ENCODE measurements at places on chromosomes 11 and 22.
A peak's percentile ranks its signal among the peaks of the same experiment; 100 is the strongest.

GRCh38 chr11:67354075-67355022 is 1.0 kb upstream of the POLD4 start:
- peak; percentile 55 for DNase-seq

GRCh38 chr11:98600103-98600502 is 420.6 kb upstream of the CNTN5 start:
- no peak for DNase-seq

DNA sequence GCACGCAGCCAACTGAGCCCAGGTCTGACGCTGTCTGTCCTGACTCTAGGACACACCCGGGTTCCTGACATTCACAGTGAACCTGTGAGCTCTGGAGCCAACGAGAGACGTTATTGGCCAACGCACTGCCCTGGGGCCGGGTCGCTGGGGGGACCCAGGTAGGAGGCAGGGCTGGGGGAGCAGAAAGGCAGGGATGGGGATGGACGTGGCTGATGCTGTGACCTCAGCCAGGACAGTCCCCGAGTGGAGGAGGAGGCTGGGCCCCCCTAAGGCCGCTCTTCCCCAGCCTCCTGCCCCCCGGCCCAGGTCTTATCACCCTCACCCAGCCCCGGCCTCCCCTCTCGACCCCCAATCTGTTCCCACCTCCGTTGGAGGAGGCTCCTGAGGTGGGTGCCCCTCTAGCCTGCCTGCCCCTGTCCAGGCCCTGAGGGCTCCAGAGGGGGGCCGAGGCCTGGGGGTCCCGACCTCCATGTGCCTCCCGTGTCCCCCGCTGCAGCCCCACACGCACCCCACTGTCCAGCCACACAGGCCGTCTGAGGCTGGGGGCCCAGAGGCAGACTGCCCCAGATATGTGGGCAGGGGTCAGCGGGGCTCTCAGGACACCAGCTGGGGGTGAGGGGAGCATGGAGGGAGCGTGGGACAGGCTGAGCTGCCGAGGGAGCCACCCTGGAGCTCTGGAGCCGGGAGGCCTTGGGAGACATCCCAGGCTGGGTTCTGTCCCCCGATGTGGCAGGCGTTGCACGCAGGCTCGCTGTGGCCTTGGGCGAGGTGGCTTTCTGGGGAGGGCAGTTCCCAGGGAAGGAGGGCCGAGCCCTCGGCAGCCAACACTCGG is 29.2 kb upstream of the MUC5AC start:
- DNase-seq = no peak

GRCh38 chr11:11419747-11420146 is 66.7 kb upstream of the CSNK2A3 start:
- no peak for DNase-seq

DNA sequence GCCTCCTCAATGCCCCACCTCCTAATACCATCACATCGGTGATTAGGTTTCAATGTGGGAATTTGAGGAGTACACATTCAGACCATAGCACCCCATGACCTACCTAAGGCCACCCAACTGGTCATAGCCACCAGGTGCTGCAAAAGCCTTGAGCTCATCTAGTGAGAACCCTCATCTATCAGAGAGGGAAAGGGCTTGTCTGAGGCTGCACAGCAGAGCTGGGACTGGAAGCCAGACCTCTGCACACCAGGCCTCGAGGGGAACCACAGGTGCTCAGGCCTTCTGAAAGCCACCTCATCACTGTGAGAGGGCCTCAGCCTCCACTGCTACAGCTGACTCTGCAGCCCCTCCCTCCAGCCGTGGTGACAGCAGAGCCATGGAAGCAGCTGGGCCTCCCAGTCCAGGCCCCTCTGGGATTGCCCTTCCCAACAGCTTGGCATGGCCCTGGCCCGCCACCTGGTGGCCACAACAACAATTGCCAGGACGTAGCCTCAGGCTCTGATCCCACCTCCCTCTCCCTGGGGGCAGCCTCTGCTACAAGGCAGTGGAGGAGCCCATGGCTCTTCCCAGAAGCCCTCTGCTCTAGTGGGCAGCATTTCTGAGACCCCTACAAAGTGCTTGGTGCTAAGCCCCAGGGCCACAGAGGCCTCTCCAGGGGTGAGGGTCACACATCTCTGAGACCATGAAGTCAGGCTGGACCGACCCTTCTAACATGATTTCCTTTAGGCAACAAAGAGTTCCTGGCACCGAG is 41.0 kb upstream of the PRDM11 start:
- DNase-seq = peak; percentile 69

GRCh38 chr11:70292863-70293262 is 22.4 kb downstream of the PPFIA1 start:
- DNase-seq = no peak

GRCh38 chr11:121482231-121483129 is 29.7 kb upstream of the SORL1-AS1 start:
- DNase-seq = peak; percentile 64

DNA sequence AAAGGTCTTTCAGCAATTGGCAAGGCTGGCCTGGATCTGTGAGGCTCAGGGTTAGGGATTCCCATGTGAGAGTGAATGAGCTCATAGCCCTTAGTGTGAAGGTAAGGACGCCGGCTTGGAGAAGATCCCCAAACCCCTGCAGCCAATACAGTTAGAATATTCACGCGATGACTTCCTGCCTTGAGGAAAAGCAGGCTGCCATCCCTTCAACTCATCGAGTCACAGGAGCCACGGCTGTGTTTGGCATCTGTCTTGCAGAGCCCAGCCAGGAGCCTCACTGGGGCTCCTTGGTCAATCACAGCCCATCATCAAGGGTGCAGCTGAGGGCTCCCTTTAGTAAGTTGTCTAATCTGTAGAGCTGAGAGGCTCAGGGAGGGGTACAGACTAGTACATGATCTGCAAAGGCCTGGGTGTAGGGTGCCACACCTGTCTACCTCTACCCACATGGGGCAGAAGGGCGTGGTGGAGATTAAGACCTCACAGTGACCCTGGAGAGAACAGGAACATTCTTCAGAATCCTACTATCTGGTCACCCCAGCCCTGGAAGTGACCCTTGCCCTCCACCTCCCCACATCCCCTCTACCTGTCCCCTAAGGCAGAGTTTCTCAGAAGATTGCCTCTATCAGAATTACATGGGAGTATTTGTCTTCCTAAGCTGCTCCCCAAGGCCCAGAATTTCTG is 18.5 kb downstream of the IL10RA start:
- no peak for DNase-seq

GRCh38 chr11:45848654-45849081 is 1.4 kb downstream of the CRY2 start:
- no peak for DNase-seq

GRCh38 chr22:45758603-45759002 is 87.0 kb downstream of the ATXN10 start:
- DNase-seq = no peak

GRCh38 chr11:127888386-127888785 is 699.0 kb downstream of the ETS1 start:
- DNase-seq = no peak

- no peak for DNase-seq
These were observed 10.6 kb downstream of the SPTBN2 start for GRCh38 chr11:66718320-66718971.

DNA sequence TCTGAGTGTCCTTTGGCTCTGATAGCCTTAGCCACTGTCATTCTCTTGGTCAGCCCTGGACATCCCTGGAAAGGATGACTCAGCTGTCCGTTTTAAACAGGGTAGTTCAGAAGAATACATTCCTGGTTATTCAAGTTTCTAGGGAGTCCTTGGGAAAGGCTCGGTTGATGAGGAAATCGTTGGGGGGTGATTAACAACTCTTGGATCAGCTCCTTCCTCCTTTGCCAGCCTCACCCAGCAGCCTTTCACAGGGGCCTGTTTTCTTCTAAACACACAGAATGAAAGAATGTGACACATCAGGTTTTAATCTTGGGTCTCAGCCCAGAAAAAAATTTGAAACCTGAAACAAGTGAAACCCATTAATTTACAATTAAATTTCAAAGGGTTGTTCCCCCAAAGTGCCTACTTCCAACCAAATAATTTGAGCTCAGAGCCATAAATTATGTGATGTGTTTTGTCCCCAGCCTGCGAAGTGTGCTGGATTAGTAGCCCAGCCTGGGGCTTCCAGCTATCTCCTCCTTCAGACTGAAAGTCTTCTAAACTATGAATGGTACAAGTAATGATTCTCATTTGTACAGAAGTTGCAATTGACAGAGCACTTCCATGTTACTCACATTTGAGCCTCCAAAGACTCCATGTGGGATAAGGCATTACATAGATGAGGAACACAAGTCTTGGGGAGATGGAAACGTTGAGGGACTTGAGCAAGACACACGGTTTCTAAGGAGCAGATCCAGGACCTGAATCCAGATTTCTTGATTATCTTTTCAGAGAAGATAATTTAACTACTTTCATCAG is 19.3 kb upstream of the MRGPRX2 start:
- no peak for DNase-seq

DNA sequence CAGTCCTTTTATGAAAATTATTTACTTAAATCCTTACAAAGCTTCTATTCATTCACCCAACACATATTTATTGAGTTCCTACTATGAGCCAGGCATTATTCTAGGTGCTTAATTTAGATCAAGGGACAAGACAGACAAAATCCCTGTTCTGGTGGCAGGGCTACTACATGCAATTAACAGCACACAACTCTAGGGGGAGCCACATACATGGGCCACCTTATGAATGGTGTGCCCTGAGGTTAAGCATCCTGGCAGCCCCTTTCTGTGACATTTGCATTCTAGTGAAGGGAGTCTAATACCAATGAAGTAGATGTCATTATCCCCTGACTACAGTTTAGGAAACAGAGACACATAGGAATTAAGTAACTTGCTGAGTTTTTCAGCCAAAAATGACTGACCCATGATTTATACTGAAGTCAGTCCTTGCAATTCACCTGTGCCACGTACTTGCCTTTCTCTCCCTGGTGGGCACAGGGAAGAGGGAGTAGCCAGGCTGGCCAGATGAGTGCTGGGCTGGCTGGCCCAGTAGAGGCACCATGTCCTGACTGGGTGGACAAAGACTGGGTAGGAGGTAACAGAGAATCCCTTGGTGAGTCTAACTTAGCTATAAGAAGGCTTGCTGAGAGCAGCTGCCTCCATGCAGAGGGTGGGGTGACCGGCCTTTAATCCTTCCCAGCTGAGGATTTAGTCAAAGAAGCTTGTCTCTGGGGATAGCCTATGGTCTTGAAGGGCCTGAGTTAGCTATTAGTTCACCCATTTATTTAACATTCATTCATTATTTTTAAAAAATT is 52.0 kb upstream of the ELF5 start:
- DNase-seq = peak; percentile 30

- no peak for DNase-seq
These were observed 133.4 kb upstream of the E2F8 start for GRCh38 chr11:19374151-19374569.

- no peak for DNase-seq
These were observed 43.7 kb downstream of the CD82 start for GRCh38 chr11:44608991-44609782.

- DNase-seq = peak; percentile 56
These were observed 545 bp upstream of the TIRAP start for GRCh38 chr11:126282361-126282735.

GRCh38 chr11:29255401-29255800 is 761.4 kb downstream of the KCNA4 start:
- DNase-seq = no peak

DNA sequence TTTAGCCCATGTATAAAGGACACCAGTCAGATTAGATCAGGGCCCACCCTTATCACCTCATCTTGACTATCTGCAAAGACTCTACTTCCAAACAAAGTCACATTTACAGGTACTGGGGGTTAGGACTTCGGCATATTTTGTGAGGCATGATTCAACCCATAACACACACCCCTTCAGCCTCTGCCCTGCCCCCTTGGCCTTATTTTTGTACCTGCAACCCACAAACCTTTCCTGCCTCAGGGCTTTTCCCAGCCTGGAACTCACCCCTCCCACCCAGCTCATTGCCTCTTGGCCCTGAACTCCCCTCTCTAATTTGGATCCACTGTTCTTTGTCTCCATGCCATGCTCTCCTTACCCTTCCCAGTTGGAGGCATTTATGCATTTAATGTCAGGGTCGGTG is 1116.9 kb downstream of the TBC1D22A start:
- no peak for DNase-seq

- no peak for DNase-seq
These were observed 65.6 kb upstream of the PTPRJ start for GRCh38 chr11:47914743-47915142.

DNA sequence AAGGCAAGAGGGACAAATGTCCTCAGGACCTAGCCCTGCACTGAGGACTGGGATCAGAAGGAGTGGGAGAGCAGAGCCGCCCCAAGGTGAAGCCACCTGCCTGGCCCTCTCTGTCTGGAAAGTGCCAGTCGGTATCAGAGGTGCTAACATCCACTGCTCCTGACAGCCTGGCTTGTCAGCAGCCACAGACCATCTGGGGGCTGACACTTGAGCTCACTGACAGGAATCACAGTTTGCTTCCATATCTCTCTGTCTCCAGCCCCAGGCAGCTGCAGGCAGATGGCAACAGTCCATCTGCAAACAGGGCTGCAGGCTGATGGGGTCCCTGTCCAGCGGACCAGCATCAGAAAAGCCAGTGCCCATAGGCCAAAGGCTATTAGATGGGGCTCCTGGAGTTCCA is 5.5 kb downstream of the OPCML start:
- DNase-seq = no peak

DNA sequence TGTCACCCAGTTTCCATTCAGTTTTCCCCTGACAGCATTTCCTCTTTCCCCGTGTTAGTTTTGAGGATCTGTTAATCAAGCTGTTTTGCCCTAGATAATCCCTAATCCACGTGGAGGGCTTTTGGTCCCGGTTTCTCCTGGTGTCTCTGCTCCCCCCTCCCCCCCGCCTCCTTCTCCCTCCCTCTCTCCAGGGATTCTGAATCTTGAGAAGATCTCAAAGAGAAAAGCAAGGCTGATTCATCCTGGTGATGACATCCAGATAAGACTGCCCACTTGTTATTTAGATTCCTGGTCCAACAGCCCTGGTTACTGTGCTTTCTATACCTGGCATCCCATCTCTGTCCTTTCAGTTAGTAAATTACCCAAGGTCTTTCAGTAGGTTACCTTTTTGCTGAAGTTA is 59.4 kb downstream of the KCNA4 start:
- no peak for DNase-seq

DNA sequence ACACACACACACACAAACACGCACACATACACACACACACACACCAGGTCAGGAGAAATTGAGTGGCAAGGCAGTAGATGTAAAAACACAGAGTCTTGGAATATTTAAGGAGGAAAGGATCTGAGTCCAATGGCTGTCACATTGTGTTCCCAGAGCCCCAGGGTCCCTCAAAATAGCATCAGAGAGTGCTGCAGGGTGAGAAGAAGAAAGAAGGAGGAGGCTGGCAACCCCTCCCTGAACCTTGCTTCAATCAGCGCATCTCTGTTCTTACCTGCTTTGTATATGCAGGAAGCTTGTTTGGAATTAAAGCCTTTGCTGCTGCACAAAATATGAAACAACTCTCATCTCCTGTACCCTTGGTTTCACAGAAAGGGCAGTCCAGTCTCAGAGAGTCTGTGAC is 406.5 kb downstream of the MIAT start:
- DNase-seq = no peak

- no peak for DNase-seq
These were observed 116.5 kb upstream of the MTNR1B start for GRCh38 chr11:92852946-92853345.

GRCh38 chr11:42473106-42473505 is 838.7 kb upstream of the API5 start:
- no peak for DNase-seq
